ENCODE measurements at places on chromosomes 7 and 10.

- DNase-seq: no peak
Measured at GRCh38 chr7:111607621-111608020, 45.3 kb upstream of the IMMP2L start.

- no peak for DNase-seq
Measured at GRCh38 chr7:25752154-25752553, 399.8 kb upstream of the NFE2L3 start.

DNA sequence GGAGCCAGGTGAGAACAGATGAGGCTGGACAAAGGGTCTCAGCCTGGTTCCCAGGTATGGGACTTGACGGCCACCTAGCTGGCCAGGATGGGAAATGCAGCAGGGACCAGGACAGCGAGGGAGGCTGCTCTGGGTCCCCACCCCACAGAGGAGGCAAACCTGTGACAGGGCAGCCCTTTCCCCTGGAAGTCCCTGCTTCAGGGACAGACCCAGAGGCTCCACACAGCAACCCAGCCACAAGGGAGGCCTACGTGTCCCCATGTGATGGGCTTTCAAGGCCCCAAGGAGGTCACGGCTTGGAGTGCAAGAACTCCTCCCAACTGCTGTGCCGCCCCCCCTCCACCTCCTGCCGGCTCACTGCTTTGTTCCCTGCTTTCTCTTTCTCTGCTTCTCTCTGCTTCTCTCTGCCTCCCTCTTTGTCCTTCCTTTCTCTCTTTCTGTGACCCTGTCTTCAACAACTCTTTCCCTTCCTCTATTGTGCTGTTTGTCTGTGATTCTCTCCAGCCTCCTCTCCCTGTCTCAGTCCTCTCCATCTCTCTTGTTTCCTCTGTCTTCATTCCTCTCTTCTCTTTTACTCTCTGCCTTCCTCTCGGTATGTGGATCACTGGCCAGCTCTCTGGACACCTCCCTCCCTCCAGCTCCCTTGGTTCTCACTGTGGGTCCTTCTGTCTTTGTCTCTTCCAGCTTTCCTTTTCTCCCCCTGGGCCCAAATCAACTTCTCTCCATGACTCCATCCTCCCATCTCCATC, 9.6 kb upstream of the EIF5AL1 start:
- no peak for DNase-seq

DNA sequence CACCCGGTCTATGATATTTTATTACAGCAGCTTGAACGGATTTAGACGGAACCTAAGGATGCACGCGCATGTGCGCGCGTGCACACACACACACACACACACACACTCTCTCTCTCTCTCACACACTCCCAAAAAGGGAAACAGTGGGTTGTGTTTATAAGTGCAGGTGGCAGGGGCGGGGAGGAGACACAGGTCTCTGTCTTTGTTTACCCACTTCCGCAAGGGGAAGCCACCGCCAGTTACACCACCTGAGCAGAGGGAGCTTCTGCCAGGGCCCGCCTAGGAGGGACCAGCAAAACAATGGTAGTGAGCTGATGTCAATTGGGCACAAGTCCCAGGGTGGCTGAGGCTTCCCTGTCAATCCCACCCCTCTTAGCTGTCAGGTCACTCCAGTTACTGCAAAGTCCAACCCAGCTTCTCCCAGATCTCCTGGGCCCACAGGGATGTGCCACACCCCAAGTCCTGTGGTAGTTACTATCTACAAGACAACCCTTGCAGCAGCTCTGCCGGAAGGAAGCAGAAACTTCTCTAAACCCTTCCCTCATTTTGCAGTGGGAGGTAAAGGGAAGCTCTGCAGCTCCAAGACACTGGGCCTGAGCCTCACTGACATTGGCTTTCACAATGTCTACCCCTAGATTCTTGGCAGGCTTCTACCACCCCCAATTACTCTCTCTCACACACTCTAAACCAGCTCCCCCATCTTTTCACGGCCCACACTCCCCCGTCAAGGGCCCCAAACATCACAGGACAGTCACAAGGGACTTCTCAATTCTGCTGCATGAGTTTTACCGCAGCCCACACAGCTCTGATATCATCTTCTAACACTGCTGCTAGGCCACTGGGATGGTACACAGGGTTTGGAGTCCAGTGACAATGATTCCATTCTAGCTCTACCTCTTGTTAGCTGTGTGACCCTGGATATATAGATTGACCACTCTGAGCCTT, 17.6 kb downstream of the ANXA11 start:
- DNase-seq: no peak

- DNase-seq: no peak
Measured at GRCh38 chr10:62534031-62534430, 159.9 kb downstream of the ZNF365 start.

DNA sequence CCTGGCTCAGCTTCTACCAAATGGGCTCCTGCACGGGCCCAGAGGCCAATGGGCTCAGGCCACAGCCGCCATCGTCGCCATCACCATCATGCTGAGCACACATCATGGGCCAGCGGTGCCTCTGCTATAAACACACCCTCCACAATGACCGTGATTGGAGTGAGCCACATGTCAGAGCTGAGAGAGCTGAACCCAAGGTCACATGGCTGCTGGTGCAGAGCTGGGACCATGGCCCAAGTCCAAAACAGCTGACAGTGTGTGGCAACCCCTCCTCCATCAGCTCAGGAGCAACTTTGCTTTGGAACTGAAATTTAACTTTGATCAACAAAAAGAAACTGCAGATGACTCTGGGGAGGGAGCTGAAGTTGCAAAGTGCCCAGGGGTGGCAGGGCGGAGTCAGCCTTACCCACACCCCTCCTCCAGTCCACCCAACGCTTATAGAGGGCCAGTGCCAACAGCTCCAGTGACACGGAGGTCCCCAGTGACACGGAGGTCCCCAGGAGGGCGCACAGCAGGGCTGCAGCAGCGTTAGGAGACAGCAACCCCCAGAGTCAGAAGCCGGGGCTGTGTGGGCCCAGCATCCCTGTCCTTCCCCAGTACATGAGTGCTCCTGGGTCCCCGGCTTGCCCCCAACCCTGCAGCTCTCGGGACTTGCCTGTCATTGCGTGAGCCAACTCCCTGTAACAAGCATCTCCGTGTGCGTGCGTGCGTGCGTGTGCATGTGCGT, 249.6 kb downstream of the ELFN1 start:
- peak; percentile 40 for DNase-seq

DNA sequence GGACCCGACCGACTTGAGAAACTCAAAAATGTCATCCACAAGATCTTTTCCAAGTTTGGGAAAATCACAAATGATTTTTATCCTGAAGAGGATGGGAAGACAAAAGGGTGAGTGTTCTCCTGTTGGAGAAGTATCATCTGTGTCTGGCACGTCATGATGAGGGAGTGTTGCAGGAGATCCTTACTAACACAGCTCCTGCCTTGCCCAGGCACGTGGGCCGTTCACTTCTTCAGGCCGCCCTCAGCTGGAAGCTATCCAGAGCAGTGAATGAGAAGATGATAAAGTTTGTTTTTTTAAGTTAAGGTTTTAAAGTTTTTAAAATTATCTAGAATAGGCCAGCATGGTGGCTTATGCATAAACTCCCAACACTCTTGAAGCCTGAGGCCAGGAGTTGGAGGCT, 6.2 kb downstream of the EIF3B start:
- DNase-seq: no peak

DNA sequence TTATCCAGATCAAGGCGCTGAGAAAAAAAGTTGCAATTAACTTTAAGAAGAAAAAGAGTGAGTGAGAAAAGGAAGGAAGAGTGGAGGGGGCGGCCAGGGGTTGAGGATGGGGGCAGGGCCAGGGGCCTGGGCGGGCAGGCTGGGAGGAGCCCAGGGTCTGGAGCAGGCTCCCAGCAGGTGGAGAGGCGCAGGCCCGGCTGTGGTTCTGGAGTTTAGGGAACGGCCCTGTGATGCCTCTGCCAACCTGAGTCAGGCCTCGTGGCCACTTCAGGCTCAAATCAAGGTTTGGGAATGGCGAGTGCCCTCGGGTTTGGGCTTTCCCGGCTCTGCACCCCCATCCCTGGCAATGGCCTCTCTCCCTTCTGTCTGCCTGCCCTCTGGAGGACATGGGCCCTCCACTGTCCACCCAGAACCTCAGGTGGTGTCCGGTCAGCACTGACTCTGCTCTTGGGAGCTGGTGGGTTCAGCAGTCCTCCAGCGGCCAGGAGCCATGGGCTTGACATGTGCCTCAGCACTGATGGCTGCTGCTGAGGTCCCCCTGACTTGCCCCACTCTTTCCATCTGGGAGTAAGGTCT, 41.0 kb upstream of the EMX2 start:
- no peak for DNase-seq

DNA sequence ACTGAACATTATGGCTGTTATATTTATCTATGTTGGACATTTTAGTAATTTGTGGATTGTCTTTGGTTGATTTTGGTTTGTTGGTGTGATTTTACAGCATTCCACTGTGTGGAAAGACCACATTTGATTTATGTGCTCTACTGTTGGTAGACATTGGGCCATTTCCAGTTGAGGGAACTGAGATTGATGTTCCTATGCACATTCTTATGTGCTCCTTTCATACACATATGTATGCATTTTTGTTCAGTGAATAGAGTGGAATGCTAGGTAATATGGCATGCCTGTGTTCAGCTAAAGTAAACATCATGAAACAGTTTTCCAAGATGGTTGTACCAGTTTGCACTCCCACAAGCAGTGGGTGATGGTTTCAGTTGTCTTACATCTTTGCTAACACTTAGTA, 15.1 kb downstream of the CACNB2 start:
- DNase-seq: no peak

- no peak for DNase-seq
Measured at GRCh38 chr7:14762561-14762960, 140.0 kb downstream of the DGKB start.

- no peak for DNase-seq
Measured at GRCh38 chr10:74276416-74276815, 125.4 kb downstream of the ADK start.

GRCh38 chr7:144410441-144410840, 6.9 kb upstream of the NOBOX start:
- no peak for DNase-seq

- no peak for DNase-seq
Measured at GRCh38 chr10:125983161-125983560, 86.8 kb downstream of the FANK1 start.

DNA sequence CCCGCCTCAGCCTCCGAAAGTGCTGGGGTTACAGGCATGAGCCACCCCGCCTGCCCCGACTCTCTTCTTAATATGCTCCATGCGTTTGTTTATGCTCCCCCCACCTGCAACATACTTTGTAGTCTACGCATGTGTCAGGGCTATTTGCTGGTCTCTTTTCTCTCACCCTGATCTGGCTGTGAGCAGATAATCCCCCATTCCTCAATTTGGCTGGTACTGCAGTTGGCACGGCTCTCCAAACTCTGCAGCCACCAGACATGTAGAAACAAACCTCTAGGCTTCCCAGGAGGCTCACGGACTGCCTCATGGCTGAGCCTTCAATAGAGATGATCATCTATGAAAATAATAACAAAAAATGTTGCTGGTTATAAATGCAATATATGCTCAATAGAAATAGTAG, 540.3 kb upstream of the GALNT17 start:
- DNase-seq: no peak

All from anterior cingulate cortex (tissue), 58 donors.